ENCODE measurements at places on chromosomes 2 and 18.

DNA sequence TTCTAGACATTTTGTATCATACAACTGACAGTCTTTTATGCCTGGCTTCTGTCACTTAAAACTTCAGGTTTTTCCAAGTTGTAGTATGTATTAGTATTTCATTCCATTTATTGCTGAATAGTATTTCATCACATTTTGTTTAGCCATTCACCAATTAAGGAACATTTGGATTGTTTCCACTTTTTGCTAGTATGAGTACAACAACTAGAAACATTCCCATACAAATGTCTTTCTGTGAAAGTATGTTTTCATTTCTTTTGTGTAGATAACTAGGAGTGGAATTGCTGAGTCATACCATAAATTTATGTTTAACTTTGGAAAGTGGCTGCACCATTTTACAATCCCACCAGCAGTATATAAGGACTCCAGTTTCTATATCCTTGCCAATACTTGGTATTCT lies 135.9 kb downstream of the ATAD2B start:
- DNase-seq = no peak

DNA sequence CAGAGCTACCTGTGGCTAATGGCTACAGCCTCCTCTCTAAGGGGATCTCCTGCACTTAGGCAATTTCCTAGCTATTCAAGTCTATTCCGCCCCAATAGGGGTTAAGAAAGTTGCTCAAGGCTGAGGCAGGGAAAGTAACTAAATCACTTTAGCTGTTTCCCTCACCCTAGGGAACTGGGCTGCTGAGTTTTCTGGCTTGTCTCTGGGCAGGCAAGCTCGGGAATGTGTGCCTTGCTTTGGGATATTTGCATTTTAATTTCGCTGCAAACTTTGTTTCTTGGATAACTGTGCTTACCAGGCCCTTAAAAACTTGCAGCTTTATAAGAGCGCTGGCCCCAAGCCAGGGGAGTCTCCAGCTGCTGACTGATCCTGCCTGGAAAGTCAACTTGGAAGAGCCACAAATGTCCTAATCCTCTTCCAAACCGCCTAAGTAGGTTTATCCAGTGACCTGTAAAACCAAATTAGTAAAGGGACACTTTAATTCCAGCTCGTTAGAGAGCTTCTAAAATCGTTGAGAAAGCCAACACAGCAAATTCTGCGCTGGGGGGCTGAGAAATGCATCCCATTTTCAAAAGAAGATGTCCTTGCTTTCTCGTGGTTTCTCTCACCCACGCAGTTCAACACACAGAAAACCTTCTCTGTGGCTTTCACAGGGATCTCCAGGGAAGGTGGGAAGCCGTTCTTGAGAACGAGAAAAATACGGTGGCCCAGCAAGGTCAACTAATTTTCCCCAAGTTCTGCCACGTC lies 59.5 kb upstream of the SP3 start:
- DNase-seq = peak; percentile 77

GRCh38 chr18:69215161-69215560 lies 185.5 kb upstream of the DOK6 start:
- peak; percentile 81 for DNase-seq

GRCh38 chr2:150109028-150109427 lies 378.4 kb downstream of the RND3 start:
- no peak for DNase-seq

DNA sequence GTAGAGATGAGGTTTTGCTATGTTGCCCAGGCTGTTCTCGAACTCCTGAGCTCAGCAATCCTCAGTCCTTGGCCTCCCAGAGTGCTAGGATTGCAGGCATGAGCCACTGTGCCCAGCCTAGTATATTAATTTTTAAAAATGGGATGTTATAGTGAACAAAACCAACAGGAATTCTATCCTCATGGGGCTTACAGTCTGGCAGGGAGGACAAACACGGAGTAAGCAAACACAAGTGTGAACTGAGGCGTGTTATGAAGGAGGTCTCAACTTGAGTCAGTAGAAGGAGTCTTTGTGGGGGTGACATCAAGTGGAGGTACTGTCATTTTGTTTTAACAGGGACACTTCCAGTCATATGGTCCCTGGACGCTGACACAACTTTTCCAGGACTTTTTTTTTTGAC lies 33.1 kb downstream of the EMILIN2 start:
- no peak for DNase-seq

DNA sequence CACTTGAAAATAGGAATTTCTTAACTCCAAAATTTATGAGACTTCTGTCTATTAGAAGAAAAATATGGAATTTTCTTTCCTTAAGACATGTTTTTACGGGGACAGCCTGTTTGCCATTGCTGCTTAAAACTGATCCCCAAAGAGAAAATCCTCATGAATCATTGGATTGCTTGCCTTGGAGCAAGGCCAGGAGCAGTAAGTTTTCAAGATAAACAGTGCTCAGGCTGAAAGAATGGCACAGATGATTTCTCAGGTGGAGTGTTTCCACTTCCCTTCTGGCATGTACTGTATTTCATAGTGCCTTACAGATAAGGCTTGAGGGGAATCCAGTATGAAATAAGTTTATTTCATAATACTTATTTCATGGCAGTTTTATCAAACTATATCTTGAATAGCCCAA lies 74.3 kb upstream of the MMADHC start:
- peak; percentile 1 for DNase-seq

DNA sequence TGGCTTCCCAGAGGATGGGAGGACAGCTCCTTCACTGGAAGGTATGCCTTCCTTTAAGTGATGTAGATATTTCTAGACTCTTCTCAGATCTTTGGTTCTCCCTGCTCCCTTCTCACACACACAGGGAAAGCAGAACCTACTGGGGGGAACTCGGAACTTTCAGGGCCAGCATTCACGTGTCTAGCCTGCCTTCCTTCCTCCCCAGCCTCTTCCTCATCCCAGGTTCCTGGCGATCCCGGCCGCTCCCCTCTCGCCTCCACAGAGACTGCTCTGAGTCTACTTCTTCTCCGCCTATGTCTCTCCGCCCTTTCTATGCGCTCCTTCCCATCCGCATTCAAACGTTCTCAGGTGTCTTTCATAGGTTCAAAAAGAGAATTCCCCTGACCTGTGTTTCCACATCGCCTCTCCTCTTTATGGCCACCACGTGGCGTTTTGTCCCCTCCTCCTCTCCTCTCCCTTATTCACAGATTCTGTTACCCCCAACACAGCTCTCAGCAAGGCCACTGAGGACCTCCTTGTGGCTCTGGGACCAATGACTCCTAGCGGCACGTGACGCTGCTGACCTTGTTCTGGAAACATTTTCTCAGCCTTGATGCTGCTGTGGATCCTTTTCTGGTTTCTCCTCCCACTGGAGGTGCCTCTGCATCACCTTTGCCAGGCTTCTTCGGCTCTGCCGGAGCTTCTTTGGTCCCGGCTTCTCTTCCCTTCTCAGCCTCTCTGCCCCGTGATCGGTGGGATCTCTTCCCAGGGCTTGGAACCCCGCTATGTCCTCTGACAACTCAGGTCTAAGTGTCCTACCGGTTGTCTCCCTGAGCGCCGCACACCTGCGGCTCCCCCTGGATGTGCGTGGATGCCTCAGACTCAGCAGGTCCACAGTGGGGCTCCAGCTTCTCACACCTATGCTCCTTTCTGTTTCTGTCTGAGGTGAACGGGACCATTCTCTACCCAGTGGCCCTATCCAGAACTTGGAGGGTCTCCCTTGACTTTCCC lies 77.5 kb downstream of the VAPA start:
- DNase-seq = no peak

- peak; percentile 66 for DNase-seq
Observed at GRCh38 chr2:3025261-3025660, 352.4 kb downstream of the EIPR1 start.

- no peak for DNase-seq
Observed at GRCh38 chr2:217228732-217229131, 368.9 kb upstream of the TNP1 start.

GRCh38 chr2:158569284-158569683 lies 112.5 kb downstream of the PKP4 start:
- DNase-seq = no peak
